ENCODE measurements at places on chromosomes 2 and 18. TPM values are rescaled to one million over a fixed set of nuclear protein-coding genes. Genes with fewer than 3 reads are reported as not detected.

The ALPP gene
- total RNA-seq: not detected

The MAP2 gene
- not detected for total RNA-seq

The EPG5 gene
- 35.5 TPM for total RNA-seq

The TOGARAM2 gene
- total RNA-seq: 4.8 TPM

The BCL11A gene
- total RNA-seq: 2.0 TPM

The ERMN gene
- total RNA-seq: 23.6 TPM

The GALNT14 gene
- not detected for total RNA-seq

The CDH2 gene
- total RNA-seq: not detected

The SLC40A1 gene
- 1.3 TPM for total RNA-seq

The AKAIN1 gene
- not detected for total RNA-seq

The ANKRD30BL gene
- total RNA-seq: not detected

The POTEC gene
- total RNA-seq: not detected

The HOXD10 gene
- not detected for total RNA-seq

The IL1R2 gene
- total RNA-seq: not detected

The ZNF396 gene
- not detected for total RNA-seq

The FOXD4L1 gene
- total RNA-seq: not detected

The EFEMP1 gene
- not detected for total RNA-seq

The TXNDC2 gene
- total RNA-seq: not detected

The VWA3B gene
- total RNA-seq: not detected

The CYP26B1 gene
- not detected for total RNA-seq

The SERPINB3 gene
- total RNA-seq: not detected

The DPP4 gene
- 13.5 TPM for total RNA-seq
